Kasumi-1 (cell line): ENCODE measurements at places on chromosomes 1 and 21.

DNA sequence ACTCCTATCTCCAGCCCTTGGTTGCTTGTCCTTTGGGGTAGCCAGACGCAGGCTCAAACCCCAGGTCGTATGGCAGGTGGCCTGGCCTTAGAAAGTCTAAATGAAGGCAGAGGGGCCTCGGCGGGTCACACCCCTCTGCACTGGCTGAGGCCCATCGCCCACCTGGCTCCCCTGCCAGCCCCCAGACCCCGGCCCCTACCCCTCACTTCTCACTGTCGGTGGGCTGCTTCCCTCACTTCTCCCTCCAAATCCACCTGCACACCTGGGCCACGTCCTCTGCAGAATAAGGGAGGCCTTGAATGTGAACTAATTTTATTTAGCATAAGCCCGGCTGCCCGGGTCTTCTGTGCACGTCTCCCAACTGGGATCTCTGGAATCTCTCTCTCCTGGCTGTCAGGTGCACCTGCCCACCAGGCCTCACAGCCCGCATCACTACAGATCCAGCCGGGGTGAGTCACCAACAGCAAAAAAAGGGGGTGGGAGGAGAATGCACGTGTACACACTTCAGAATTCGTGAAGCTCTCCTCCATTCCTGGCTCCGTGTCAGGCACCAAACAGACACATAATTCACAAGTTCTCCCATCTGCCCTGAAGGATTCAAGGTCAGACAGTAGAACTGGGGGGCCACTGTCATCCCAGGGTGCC is 107.5 kb upstream of the SIM2 start:
- no peak for DNase-seq

- DNase-seq: no peak
Measured at GRCh38 chr1:234583755-234584419, 26.1 kb downstream of the IRF2BP2 start.

DNA sequence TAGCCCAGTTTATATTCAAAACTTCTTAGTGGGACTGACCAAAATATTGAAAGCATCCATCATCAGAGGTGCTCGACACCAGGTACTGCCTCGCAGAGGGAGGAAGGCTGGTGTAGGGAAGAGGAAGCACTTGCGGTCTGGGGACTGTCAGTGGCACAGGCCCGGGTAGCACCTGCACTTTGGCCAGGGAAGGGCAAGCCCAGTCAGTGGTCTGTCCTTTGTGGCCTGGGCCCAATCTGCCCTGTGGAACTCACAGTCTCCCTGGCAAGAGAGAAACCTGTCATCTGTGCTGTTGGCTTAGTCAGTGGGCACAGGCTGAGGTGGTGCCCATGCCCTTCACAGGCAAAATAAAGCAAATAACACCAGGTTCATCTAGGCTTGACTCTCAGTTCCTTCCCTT is 77.4 kb downstream of the SYT6 start:
- DNase-seq: no peak

- DNase-seq: no peak
Measured at GRCh38 chr21:20703112-20703767, 295.0 kb upstream of the NCAM2 start.

DNA sequence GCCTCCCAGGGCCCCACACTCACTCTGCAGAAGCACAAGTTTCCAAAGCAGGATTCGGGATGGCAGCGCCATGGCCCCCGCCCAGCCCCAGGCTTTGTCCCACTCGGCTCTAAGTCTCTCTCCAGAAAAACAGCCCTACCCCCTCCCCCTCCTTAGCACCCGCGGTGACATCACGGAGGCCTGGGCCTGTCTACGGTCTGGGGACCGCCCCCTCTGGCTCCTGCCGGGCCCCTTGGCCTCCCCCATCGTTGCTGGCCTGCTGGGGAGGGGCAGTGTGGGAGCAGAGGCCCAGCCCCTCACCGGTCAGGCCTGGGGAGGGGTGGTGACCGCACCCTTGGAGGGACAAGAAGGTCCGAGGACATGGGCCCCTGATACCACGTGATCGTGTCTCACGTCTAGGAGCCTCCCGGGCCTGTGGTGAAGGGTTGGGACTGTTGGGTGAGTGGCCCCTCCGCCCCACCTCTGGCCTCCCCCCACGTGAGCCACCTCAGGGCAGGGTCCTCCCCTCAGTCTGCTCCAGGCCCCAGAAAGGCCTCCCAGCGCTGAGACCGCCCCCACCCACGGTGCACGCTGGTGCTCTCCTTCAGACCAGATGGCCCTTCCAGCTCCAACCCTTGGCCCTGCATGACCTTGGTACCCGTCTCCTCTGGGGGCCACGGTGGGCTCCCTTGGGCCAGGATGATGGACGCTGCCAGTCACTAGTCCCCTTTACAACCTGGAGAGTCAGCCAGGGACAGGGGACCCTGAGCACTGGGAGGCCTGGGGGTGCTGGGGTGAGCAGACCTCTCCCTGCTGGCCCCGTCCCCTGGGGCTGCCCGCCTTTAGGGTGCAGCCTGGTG is at the start of gene MXRA8:
MXRA8 (minus strand) TSS at position 123 of the 839 bp plus-strand sequence; CDS start at position 72, 51 bp downstream.
- no peak for DNase-seq

- DNase-seq: no peak
Measured at GRCh38 chr1:87291107-87291506, 37.6 kb upstream of the LMO4 start.

DNA sequence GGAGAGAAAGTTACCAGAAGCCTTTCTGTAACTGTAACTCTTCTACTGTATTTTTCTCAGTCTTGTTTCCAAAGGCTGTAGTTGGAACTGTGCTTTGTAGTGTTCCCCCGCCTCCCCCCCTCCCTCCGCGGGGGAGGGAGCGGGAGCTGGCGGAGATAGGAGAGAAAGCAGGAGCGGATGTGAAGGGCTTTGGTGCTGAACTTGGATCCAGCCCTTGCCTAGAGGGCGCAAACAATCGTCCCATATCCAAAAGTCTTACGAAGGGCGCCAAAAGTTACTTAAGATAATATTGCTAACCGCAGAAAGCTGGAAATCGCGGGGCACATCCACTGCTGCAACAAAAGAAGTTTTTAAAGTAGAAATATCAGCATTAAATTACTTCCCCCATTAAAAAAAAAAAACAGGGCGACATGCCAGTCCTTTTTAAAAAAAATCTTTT is 2.4 kb upstream of the NFIA start:
- DNase-seq: peak; percentile 3

GRCh38 chr1:103002005-103002404 is 106.3 kb downstream of the COL11A1 start:
- DNase-seq: no peak

- no peak for DNase-seq
Measured at GRCh38 chr1:147077523-147077922, 94.7 kb downstream of the PRKAB2 start.

DNA sequence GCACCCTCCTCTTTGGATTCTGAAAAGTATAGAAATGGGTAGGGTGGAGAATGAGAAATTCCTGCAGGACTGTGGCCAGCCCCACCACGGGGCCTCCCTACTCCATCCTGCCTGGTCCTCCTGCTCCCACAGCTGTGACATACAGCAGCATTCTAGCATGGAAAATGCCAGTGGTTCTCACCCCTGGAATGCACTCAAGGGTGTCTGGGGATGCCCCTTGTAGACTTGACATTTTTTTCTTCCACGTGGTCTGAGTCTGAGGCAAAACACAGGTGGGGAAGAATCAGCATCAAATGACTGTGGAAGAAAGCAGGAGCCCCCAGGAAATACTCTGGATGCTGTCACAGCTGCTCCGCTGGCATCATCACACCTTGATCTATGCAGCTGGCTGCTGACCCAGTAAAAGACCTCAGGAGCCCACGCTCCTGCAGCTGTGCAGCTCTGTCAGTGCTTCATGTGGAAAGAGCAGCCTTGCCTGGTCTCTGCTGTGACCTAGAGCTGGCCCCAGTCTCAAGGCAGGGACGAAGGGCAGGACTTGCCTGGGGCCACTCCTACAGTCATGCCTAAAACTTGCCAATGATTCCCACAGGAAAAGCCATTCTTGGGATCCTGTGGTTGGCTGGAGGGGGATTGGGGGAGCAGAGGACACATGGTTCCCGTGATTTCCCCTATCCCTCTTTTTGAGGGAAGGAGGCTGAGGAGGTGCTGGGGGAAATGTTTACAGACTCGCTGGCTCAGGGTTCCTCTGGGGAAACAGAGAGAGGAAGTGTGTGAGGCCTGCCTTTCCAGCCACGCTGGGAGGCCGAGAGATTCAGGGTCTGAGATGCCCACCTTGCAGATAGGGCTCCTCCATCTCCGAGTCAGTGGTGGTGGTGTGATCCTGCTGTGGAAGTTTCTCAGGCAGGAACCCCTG is 10.8 kb upstream of the A3GALT2 start:
- no peak for DNase-seq

DNA sequence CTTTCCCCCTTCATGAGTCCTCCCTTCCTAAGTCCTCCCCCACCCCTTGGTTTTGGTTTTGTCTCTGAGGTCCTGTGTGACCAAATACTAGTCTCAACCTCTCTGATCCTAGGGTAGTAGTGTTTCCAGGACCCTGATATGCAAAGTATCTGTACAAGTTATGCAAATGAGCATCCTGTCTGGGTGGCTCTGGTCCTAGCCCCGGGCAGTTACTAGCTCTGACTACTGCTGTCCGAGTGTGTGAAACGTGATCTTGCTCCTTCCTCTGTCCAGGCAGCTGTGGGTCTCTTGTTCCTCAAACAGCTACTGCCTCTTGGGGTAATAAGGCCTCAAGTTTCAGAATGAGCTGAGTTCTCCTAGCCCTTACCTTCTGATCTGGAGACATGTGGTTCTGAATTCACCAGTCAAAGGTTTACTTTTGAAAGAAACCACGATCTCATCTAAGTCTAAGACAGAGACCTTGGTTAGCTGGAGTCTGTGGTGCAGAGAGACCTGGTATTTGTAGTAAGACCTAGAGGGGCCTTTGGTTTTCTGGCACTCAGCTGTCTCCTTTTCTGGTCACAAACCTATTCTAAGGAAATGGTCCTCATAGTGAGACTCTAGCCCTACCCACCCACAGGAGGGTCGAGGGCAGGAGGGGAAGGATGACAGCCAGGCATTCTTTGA is 31.0 kb upstream of the IL19 start:
- DNase-seq: no peak

DNA sequence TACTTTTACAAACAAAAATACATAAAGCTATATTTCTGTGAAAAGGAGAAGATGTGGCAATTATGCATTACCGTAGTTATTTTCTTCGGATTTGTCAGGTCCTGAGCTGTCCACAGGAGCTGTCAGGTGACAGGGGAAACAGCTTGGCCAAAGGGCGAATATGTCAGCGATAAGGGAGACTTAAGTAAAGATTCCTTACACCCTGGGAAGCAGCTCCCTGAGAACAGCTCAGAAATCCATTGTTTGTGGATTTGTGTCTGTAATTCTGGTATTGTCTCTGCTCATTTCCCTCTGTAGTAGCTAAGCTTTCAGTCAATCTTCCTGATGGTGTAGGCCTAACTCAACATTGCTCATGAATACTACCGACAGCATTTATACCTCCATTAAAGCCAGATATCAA is 7.1 kb upstream of the CD34 start:
- no peak for DNase-seq

DNA sequence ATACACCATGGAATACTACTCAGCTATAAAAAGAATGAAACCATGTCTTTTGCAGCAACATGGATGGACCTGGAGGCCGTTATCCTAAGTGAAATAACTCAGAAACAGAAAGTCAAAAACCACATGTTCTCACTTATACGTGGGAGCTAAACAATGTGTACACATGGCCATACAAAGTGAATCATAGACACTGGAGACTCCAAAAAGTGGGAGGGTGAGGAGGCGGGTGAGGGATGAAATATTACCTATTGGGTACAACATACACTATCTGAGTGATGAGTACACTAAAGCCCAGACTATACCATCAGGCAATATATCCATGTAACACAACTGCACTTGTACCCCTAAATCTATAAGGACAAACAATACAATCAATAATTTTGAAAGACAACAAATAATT is 39.5 kb upstream of the FAM20B start:
- DNase-seq: no peak

GRCh38 chr1:166040202-166040997 is 126.4 kb downstream of the FAM78B start:
- no peak for DNase-seq

- no peak for DNase-seq
Measured at GRCh38 chr1:97108179-97108578, 386.6 kb downstream of the PTBP2 start.

DNA sequence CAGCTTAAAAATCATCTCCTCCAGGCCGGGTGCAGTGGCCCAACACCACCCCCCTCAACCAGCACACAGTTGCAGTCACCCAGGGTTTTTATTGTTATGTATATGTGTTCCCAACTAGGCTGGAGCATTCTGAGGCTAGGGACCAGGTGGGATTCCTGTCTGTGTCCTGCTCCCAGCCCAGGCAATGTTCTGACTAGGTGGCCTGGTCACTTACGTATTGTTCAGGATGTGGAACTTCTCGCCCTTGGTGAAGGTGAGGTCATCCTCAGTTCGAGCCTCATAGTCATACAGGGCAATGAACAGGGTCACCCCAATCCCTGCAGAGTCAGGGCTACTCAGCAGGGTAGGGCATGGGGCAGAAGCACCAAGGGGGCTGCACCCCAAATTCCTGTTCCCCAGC is 12.2 kb downstream of the FGR start:
- no peak for DNase-seq

GRCh38 chr1:35717911-35718476 is 690 bp downstream of the C1orf216 start:
- peak; percentile 89 for DNase-seq

DNA sequence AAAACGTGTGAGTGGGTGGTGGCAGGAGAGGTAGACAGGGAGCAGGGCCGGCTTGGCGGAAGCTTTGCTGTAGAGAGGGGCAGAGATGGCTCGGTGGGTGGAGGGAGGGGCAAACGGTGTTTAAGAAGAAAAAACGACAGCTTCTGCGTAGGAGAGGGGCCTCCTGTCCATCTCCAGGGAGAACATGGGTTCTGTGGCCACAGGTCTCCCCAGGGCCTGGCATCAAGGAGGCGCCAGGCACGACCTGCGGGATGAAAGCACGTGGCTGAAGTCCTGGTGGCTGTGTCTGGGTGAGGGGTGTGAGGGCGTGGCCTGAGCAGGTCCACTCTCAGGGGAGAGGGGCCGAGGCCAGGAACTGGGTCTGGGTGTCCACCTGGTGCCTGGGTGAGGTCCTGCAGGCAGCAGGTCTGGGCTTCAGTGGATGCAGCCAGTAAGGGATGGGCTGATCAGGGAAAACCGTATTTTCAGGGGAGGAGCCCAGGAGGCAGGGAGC is 940 bp upstream of the PRKCZ start:
- no peak for DNase-seq

DNA sequence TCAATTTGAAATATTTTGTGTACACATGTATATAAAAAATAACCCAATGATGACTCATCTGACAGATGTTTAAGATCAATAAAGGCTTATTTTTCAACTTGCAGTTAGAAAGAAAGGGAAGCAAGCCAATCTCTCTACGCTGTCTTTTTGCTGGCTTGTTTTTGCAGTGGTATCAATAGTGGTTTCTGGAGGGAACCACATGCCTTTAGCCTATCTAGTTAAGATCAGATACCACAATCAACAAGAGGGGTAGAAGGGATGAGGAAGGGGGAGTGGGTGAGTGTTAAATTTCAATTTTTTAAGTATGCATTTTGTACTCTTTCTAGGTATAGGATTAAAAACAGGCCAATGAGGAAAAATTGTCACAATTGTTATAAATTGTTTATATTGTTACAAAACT is 276.2 kb downstream of the KCNH1 start:
- no peak for DNase-seq

GRCh38 chr1:2283991-2284895 is 56.1 kb downstream of the SKI start:
- DNase-seq: no peak
